ENCODE measurements at places on chromosomes 6 and 20.
A peak's percentile ranks its signal among the peaks of the same experiment; 100 is the strongest.

DNA sequence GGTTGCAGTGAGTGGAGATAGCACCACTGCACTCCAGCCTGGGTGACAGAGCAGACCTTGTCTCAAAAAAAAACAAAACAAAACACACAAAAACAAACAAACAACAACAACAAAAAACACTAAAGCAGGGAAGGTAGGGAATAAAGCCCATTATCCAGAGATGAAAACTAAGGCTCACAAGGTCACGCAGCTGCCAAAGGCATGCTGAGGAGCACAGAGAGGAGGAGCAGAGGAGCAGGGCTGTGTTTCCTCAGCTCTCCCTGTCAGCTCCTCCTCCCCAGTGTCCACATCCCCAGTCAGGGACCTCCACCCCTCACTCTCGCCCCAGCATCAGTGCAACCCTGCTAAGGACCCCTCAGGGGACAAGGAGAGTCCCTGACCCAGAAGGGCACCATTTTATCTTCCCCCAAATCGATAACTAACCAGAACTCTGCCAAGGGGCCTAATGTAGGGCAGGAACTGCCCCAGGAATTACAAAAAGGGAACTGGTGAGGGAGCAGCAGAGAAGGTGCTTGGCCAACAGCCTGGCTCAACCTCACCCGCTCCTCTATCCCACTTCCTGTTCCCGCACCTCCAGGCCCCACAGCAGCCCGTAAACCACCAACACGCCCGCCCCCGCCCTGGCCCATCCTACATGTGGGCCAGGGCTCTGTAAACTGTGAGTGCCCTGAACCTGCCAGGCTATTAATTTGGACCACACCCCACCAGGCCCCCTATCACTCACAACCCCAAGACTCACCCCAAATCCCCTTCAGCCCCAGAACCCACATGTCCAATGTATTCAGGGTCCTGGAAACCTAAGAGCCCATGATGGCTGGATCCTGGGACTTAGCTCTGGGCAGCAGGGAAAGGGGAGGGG, 9.0 kb downstream of the TEAD3 start:
- DNase-seq, result no peak

DNA sequence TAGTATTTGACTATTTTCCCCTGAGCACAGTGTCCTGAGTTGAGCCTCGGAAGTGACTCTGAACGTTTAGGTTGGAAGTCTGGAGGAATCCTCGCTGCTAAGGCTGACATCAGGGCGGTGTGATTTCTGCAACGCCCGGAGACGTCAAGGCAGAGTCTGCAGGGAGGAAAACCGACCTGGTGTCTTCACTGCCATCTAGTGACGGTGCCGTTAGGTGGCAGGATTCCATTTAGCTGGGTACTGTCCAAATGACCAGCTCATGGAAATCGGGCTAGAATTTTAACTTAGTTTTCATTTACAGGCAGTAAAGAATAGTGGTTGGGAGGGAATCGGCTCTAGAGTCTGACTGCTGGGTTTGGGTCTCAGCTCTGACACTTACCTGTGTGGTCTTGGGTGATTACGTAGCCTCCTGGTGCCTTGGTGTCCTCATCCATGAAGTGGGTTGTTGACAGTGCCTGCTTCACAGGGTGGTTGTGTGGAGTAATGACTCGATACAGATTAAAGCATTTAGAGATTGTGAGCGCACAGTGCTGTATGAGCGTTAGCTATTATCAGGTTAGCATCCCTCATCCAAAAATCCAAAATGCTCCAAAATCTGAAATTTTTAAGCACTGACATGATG, 35.0 kb downstream of the FOXF2 start:
- no peak for DNase-seq

DNA sequence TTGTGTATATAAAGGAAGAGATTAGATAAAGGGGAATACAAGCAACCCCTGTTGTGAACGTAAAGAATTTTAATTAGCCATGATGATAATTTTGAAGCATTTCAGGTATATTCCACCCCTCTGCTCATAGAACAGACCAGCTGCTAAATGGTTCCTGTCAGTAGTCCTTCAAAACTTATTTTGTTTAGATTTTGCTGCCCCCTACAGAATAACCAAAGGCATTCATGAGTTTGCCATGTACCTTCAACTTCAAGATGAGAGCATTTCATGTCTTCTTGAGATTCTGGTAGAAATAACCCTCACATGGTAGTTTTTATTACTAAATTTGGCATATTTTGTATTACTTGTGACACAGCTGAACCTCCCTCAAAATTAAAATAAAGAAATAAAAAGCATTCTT, 1586.7 kb downstream of the HACE1 start:
- no peak for DNase-seq

GRCh38 chr6:115613488-115613887, 447.2 kb downstream of the FRK start:
- no peak for DNase-seq

- DNase-seq, result no peak
These were observed 364.3 kb upstream of the HS3ST5 start for GRCh38 chr6:114707081-114707620.

GRCh38 chr6:37960139-37960935, 140.8 kb downstream of the ZFAND3 start:
- DNase-seq, result no peak

- DNase-seq, result no peak
These were observed 17.1 kb downstream of the ALDH8A1 start for GRCh38 chr6:134932535-134933470.

GRCh38 chr20:32970115-32970972, 33.9 kb downstream of the SUN5 start:
- DNase-seq, result no peak

DNA sequence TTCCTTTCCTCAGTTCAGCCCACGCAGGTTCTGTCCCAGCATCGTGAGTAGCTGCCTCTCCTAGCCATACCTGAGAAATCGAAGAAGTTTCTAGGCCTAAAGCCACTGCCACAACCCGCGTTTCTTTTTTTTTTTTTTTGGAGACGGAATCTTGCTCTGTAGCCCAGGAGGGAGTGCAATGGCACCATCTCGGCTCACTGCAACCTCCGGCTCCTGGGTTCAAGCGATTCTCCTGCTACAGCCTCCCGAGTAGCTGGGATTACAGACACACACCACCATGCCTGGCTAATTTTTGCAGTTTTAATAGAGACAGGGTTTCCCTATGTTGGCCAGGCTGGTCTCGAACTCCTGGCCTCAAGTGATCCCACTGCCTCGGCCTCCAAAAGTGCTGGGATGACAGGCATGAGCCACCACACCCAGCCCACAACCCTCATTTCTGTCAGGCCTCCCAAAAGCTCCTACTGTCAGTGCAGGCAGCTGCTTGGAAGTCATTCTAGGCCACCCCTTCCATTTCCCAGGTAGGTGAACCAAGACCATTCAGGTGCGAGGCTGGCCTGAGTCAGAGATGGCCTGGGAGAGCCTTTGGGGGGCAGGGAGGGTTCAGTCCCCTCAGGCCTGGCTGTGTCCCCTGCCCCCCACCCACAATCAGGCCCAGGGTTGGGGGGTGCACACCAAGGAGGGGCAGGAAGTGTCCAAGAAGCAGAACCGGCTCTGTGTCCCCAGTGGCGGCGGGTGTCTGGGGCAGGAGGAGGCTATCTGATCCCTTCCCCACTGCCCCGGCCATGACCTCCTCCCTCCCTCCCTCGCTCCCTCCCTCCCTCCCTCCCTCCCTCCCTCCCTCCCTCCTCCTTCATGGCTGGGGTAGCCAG, 47.2 kb downstream of the NOL4L start:
- DNase-seq, result no peak

DNA sequence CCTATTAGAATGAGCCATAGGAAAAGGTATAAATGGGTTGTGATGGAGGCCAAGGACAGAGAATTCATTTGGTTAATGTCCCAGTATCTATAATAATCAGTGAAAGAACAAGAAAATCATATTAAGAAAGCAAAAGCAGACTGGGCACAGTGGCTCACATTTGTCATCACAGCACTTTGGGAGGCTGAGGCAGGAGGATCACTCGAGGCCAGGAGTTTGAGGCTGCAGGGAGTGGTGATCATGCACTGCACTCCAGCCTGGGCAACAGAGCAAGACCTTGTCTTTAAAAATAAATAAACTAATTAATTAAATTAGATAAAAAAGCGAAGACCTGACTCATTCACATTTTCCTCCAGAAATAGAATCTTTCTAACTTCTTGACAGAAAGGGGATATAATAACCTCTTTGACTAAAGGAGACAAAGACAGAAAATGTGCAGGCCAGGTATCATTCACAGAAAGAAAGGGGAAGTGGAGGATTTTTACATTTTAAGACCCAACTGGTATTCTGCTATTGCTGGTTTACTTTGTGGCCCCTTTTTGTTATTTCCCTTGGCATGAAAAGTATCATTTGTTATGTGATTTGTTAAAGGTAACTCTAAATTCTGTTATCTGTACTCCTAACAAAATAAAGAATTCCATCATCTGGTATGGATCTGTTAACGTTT, 31.9 kb upstream of the MAPK13 start:
- no peak for DNase-seq

DNA sequence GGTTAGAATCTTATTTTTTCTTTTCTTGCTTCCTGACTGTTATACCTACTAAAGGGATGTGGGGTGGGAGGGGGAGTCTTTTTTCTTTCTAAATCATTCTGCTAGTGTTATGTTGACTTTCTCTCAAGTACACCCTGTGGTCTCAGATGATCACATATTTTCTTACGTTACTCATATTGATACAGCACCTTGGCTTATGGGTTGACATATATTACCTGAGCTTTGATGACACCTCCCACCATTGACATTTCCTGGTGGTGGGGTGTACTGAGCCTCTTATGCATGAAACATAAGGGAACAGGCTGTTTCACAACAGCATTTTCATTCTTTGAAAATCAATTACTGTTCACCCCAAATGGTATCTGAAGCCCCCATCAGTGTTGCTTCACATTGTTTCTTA, 169.8 kb downstream of the MMS22L start:
- no peak for DNase-seq

- DNase-seq, result no peak
These were observed 76.5 kb downstream of the ADGRG6 start for GRCh38 chr6:142378138-142378875.

DNA sequence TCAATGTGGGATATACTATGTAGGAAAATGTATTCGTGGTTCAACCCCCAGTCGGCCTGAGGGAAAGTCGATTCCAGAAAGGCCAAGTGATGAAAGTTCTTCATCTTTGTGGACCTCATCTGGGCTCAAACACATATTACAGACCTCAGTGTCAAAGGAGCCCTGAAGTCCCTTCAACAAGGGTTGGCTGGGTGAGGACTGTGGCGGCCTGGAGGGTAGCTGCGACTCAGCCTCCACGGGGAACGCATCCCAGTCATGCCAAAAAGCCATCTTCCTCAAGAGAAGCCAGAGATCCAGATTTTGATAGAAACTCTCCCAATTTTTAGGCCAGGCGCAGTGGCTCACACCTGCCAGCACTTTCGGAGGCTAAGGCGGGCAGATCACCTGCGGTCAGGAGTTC, 158.6 kb upstream of the PTPN1 start:
- no peak for DNase-seq

GRCh38 chr6:107715550-107716321, 108.4 kb downstream of the SCML4 start:
- no peak for DNase-seq

- no peak for DNase-seq
These were observed 1261.9 kb upstream of the CITED2 start for GRCh38 chr6:140636271-140636907.

GRCh38 chr6:31402324-31403282, 792 bp upstream of the MICA start:
- DNase-seq, result peak; percentile 20

DNA sequence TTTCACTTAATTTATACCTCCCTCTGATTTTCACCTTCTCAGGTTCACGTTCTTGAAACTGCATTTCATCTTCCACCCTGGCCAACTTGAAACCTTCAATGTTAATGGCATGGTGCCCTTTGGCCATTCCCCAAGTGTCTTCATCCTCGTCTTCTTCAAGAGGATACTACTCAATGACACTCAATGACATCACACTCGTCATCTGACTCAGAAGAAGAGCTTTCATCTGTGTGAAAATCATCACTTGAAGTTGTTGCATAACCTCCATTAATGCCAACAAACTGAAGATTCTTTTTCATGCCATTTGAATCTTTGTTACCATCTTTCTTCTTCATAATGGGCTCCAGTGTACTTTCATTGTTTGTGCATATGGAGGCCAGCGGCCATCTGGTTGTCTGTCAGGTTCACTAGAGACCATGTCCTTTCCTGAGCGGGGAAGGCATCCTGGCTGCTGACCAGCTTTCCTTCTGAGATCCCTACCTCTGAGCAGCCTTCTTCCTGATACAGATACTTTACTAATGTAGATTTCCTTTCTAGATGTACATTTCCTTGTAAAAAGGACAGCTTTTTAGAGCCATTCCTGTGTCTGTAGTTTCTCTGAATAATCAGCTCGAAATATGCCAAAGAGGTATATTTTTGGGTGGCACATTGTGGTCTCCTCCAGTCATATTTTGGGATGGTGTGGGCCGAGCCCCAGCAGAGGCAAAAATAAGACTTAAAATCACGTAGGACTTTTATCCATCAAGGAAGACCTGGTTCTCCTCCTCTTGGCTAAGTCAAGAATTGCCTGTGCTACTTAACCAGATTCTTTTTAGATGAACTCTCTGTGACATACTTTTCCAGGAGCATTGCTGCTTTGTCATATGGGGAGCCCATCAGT, 21.3 kb downstream of the TRMT6 start:
- no peak for DNase-seq

DNA sequence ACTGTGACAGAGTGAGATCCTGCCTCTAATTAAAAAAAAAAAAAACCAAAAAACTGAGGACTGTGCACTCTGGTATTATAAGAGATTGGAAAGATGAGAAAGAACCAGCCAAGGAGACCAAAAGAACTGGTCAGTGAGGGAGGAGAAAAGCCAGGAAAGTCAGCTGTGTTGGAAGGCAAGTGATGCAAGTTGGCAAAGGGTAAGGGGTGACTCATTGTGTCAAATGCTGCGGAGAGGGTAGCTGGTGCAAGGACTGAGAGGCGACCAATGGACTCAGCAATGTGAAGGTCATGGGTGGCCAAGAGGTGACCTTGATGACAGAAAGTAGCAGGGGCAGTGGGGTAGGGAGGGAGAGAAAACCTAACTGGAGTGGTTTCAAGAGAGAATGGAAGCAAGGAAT, 27.4 kb upstream of the LRRN4 start:
- no peak for DNase-seq

- DNase-seq, result no peak
These were observed 134.1 kb upstream of the CEP162 start for GRCh38 chr6:84361372-84362192.

DNA sequence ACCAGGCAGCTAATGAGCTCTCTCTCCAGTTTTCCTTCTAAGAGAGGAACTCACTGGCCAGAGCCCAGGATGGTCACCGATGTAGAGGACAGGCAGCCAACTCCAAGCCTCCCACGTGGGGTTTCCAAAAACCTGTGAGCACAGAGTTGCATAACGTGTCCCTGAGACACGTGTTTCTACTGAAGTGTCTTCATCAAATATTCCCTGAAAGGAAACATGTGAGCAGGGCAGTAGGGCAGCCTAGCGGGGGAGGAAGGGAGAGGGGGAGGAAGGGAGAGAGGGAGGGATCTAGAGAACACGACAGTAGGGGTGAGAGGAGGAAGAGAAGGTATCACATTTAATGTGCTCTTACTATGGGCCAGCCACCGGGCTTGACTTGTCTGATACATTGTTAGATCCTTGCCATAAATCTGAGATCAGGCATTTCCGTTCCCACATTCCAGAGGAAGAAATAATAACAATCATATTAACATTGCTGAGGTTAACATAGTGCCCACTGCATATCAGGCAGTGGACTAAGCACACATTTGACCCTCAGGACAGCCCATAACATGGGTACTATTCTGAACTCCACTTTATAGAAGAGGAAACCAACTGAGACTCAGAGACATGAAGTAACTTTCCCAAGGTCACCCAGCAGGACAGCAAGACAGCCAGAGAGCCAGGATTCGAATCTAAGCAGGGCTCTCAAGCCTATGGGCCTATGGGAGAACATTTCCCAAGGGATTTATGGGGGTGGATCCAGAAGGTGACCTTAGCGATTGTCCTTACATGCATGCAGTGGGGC, 4.5 kb upstream of the SYS1 start:
- DNase-seq, result no peak

All from activated gamma-delta T cell treated with Interleukin-2 at 50 U/mL for 16 hours (primary cell).